ENCODE measurements at places on chromosomes 7 and 10.

GRCh38 chr10:1175956-1176565, 119.9 kb downstream of the WDR37 start:
- no peak for DNase-seq

GRCh38 chr10:124007102-124007772, 86.2 kb downstream of the CHST15 start:
- no peak for DNase-seq

DNA sequence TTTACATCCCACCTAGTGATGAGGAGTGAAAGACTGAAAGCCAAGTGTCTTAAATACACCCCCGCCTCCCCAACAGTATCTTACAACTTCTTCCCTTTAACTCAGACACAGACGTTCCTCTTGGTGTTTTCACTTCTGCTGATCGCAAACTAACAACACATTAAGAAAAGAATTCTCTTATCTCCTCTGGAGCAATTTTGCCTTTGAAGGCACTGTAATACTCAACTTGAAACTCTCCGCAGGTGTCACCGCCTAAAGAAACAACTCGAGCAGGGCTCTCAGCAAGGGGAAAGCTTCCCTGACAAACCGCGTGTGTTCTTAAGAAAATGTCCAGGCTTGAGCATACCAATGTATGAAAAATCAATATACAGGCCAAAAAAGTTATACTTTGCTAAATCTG, 452 bp downstream of the SEMA3C start:
- DNase-seq = no peak

DNA sequence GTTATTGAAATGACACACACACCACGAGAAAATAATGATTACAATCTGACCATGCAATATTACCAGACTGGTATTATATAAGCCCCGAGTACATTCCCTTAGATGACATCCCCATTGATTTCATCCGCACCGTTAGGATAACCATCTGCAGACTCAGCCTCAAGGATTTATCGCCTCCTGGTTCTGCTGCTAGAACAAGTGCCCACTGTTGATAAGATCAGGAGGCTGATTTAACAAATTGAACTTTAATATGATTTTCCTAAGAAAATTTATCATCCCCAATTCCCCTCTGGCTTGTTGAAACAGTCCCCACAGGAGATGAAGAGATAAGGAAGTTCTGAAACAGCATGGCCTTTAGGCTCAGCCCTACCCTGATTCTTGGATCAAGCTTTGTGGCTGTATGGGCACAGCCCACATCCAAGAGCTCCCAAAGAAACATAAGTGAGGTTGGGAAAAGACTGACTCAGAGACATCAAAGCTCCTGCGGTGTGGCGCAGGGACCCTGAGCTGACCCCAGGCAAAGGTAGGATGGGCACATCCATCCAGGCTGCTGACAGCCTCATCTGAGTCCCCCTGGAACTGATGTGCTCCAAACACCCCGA, 59.2 kb upstream of the CHCHD3 start:
- DNase-seq = no peak

DNA sequence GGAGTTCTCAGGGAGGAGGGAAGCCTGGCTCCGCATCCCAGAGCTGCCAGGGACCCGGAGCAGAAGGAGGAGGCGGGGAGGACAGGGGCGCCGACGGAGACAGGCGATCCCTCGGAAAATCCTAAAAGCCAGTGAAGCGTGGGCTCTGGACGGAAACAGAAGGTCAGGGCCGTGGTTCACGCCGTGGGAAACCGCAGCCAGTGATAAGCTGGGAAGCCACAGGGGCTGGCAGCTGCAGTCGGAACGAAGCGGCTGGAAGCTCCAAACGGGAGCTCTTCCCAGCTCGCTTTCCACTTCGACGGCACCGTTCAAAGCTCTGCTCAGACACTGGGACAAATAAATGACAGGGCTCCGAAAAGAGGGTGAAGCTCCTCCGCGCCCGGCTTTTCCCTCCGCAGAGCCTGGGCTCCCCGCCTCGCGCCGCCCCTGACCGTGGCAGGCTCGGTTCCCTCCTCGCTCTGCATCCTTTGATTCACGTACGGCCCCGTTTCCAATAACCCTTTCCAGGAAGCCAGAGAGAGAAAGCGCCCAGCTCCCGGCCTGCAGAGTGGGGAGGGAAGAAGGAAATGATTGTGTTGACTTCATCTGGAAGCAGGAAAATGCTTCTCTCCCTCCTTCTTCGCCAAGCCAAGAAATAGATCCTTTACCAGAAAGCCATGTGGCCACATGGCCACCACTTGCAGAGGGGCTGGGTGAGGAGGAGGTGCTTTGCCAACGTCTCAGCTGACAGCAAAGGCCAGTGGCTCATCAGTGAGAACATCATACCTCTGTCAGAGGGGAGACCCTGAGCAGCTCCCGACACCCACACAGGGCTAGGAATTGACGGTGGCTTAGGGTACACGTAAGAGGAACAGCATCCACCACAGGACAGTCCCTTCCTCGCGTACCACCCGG, 57.4 kb downstream of the ADRB1 start:
- no peak for DNase-seq

DNA sequence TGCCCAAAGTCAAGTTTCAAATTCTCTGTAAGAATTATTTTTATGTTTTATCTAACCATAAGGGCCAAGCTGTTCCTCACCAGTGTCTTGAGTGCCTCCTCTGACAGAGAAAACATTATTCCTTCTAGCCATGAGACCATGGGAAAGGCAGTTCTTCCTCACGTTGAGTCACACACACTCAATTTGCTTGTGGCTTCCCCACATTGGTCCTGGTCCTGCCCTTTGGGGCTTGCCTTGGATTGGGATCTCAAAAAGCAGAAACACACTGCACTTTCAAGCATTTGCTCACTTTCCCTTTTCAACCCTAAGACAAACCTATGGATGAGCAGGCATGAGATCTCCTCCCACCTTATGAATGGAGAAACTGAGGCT, 248.3 kb upstream of the IGFBP3 start:
- DNase-seq = no peak

- no peak for DNase-seq
Measured at GRCh38 chr10:84005403-84005802, 133.9 kb upstream of the GHITM start.

DNA sequence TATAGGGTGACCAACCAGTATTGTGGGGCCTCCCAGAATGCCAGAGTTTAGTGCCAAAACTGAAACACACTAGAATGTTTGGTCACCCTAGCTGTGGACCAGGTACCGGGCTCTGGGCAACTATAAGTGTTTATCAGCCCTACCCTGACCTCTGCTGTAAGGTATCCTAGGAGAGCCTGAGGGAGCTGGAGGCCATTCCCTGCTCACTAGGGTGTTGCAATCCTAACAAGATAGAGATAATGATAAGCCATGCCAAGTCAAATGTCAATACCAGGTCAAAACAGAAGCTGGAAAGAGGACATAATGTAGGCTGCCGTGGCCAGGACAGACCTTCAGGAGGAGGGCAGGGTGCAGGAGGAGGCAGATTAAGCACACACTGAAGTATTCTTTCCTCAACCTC, 151.8 kb downstream of the KCNMA1 start:
- DNase-seq = no peak

DNA sequence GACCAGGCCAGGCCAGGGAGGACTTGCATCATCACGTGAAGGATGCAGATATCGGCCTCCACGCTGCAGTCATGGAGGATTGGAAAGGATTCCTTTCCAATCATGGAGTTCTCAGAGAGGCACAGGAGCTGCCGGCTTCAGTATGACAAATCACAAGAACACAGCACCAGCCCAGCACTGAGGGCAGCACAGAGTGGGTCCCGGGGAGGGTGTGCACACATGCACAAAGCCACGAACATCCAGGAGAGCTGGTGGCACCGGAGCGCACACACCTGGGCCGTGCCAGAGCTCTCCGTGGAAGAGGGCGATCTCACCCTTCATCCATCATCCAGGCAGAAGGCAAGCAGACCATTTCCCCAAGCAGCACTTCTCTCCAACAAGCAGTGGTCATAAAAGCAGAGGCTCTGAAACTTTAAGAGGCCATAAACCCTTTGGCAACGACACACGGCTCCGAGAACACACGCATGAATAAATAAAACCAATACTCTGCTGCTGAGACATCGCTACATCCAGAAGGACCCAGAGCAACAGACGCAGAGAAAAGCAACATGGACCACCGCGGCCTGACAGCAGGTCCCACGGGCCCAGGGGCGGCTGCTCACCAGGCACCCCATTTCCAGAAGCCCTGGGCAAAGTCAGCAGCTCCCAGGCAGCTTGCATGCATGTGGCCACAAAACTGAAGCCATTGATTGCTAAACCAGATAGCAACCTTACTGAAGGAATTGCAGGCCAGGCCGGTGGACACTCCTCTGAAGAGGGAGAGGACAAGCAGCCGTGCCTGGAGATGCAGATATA, 180.8 kb downstream of the USP6NL start:
- no peak for DNase-seq

GRCh38 chr10:71427246-71427645, 30.5 kb downstream of the CDH23 start:
- no peak for DNase-seq

DNA sequence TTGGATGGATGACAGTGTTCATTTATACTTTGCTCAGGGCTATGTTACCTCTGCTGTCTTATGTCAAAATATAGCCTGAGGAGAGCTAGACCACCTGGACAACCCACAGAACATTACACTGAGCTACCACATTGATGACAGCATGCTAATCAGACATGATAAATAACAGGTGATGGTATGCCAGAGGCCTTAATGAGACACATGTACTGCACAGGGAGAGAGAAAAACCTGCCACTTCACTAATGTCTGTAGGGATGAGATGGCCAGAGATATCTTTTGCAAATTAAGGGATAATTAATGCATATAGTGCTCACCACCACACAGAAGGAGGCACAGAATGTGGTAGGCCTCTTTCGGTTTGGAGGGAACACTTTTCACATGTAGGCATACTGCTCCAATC, 1122.6 kb upstream of the POT1 start:
- no peak for DNase-seq

GRCh38 chr10:125591886-125592285, 91.1 kb downstream of the TEX36 start:
- no peak for DNase-seq

DNA sequence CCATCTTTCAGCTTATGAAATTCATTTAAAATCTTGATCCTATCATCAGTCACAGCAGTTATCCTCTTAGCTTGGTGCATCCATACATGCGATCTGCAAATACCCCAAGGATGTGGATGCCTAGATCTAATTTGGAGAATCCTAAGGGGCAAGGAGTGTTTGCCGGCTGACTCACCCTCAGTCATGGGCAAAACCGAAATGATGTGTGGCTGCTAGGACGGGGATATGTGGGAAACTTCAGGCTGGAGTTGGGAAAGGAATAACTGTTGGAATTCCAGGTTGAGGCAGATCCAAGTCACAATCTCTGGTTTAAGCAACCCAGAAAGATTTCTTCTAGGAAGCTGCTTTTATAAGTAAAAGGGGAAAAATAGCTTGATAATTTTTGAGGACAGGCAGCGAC, 19.7 kb upstream of the GOT1 start:
- DNase-seq = no peak

- no peak for DNase-seq
Measured at GRCh38 chr7:96526496-96526895, 183.2 kb downstream of the SEM1 start.

GRCh38 chr7:10034843-10035556, 938.7 kb upstream of the PHF14 start:
- DNase-seq = no peak

- DNase-seq = no peak
Measured at GRCh38 chr10:5719546-5719945, 34.9 kb downstream of the TASOR2 start.

DNA sequence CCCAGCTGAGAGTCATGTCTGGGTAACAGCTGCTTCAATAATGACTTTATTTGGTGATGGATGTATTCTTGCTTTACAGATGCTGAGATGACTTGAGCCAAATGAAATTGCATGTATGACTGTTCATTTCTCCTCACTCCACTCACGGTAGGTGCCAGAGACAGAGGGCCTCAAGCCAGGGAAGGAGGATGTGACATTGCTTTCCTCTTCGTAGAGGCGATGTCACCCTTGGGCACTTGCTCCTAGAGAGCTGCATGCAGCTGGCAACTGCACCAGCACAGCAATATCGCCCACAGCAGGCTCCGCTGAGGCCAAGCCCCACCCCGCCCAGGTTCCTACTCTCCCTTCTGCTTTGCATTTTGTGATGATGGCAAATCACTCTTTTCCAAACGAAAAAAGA, 116.6 kb upstream of the AOAH start:
- peak; percentile 84 for DNase-seq

GRCh38 chr7:159019111-159019510, 125.6 kb downstream of the VIPR2 start:
- DNase-seq = no peak

Measured in NCI-H2081 (cell line).